Stimulated activated CD8-positive, alpha-beta memory T cell treated with anti-CD3 and anti-CD28 coated beads, Interleukin-15, amount 100 ng/mL, for 24 hours (primary cell): ENCODE measurements at places on chromosomes 6 and 20.

GRCh38 chr20:4051413-4052138, 36.2 kb upstream of the RNF24 start:
- DNase-seq = no peak

GRCh38 chr6:40778918-40779317, 191.8 kb upstream of the LRFN2 start:
- DNase-seq = no peak

DNA sequence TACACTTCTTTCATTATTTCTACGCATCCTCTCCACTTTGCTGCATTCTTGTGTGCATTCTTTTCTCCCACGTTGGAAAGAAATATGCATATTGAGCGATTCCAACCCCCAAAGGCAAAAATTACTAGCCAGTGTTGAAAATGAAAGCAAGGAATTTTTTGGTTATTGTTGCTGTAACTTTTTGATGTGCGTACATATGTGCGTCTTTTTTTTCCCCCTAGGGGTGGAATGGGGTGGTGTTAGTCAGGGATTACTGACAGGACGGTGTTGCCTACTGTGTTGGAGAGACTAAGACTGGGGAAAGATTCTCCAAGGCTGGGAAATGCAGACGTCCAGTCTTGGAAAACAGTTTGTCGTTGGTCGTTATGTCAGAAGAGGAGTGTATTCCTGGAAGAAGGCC, 44.2 kb upstream of the ESR1 start:
- DNase-seq = no peak

DNA sequence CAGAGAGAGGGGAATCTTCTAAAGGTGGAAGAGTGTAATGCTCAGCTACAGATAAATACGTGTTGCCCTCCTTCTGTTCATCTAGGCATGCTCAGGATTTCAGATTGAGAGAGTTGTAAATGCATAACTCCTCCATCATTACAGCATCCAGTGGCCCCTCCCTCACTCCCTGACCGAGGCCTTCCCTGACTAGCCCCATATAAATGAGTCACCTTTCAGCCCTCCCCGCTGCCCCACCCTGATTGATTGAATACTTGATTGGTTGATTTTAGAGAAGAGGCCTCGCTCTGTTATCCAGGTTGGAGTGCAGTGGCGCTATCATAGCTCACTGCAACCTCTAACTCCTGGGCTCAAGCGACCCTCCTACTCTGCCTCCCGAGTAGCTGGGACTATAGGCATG, 193.7 kb downstream of the EYA2 start:
- DNase-seq = no peak

- no peak for DNase-seq
These were observed 14.5 kb downstream of the TAF4 start for GRCh38 chr20:62051144-62051543.

DNA sequence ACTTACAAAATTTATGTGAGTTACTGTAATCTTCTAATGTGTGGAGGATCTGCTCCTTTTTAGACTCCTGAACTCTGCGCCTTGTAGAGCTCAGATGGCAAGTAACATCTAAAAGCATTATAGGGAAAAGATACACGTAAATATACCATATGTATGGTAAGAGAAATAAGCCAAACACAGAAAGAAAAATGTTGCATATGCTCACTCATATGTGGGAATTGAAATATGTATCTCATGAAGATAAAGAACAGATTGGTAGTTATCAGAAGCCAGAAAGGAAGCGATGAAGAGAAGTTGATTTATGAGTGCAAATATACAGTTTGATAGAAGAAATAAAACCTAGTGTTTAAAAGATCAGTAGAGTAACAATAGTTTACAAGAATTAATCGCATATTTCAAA, 815.0 kb upstream of the MAN1A1 start:
- no peak for DNase-seq
